ENCODE measurements at places on chromosomes 1 and 21. TPM values are rescaled to one million over a fixed set of nuclear protein-coding genes. Genes with fewer than 3 reads are reported as not detected.

Gene PCP4
- 0.77 TPM for total RNA-seq

GRCh38 chr1:96520579-96520947 lies 201.0 kb upstream of the PTBP2 start:
- no peaks in the 10 kb centered on the region for H3K27me3 ChIP-seq
- DNase-seq = no peak
- H3K4me1 ChIP-seq = peaks cover 14% of the 10 kb centered on the region
- no peak overlapping the region for H3K4me3 ChIP-seq
- H3K27ac ChIP-seq = peak overlapping the region; percentile 47
- no peaks in the 10 kb centered on the region for H3K36me3 ChIP-seq

DNA sequence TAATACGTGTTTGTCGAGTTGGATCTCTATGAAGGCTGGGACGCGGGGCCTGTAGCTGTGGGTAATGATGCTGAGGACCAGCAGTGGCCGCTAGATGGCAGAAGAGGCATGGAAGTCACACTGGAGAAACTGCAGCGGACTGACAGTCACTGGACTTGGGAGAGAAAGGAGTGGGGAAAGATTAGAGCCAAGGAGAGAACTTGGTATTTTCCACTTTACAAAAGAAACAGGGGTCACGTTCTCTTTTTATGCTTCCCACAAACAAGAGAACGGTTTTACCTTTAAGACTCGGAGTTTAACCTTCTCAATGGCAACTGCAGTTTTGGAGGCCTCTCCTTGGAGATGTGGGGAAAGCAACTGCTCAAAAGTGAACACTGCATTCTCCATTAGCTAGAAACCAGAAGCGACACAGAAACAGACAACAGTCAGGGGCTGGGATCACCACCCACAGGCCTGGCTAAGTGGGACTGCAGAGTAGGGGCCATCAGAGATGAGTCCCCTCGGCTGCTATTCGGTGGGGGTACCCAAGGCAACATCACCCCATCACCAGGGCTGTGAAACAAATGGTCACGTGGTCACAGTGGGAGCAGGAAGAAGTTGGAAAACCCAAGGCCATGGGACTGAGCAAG lies 51.1 kb upstream of the EDEM3 start:
- peak; percentile 83 for DNase-seq
- no peaks in the 10 kb centered on the region for H3K36me3 ChIP-seq
- H3K4me1 ChIP-seq = no peaks in the 10 kb centered on the region
- H3K4me3 ChIP-seq = no peak overlapping the region
- H3K27me3 ChIP-seq = no peaks in the 10 kb centered on the region

DNA sequence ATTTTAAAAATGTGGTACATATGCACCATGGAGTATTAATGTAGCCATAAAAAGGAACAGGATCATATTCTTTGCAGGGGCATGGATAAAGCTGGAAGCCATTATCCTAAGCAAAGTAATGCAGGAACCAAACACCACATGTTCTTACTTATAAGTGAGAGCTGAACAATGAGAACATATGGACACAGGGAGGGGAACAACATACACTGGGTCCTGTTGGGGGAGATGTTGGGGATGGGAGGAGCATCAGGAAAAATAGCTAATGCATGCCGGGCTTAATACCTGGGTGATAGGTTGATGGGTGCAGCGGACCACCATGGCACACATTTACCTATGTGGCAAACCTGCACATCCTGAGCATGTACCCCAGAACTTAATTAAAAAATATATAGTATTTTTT lies 352.5 kb upstream of the KAZN start:
- no peaks in the 10 kb centered on the region for H3K36me3 ChIP-seq
- H3K27ac ChIP-seq = no peak overlapping the region
- no peaks in the 10 kb centered on the region for H3K27me3 ChIP-seq
- no peak overlapping the region for H3K4me3 ChIP-seq

- peaks cover 42% of the 10 kb centered on the region for H3K36me3 ChIP-seq
- H3K27me3 ChIP-seq = no peaks in the 10 kb centered on the region
Observed at GRCh38 chr1:203722909-203723308, 42.1 kb upstream of the LAX1 start.

DNA sequence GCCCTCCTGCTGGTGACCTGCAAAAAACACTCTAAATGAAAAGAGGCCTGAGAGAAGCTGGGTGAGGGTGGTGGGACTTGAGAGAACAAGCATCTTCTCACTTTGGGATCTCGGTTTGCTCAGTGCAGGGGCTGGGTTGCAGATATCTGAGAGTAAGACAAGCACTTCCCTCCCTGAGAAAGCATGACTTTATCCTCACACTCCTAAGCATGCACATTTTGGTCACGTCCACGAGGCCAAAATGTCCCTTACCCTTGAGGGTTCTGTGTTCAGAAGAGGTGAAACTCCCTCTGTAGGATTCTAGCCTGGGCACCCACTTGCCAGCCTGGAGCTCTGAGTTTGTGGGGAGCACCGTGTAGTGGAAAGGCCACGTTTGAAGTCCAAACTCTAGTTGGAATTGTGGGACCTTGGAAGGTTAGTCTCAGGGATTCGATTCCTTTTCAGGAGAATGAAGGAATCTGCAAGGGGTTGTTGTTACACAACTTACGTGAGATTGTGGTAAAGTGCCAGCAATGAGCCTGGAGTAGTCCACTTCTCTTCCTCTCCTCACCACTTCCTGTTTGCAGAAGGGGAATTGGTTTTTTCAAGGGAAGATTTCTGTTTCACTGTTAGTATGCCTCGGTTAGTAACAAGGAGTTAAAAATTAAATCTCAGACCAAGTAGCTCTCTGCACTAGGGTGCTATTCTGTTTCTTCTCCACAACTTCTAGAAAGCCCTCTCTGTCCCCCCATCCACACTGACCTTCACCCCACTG lies 3.0 kb downstream of the FCAMR start:
- H3K4me1 ChIP-seq = no peaks in the 10 kb centered on the region
- DNase-seq = no peak
- no peak overlapping the region for H3K4me3 ChIP-seq
- H3K36me3 ChIP-seq = no peaks in the 10 kb centered on the region
- no peak overlapping the region for H3K27ac ChIP-seq

DNA sequence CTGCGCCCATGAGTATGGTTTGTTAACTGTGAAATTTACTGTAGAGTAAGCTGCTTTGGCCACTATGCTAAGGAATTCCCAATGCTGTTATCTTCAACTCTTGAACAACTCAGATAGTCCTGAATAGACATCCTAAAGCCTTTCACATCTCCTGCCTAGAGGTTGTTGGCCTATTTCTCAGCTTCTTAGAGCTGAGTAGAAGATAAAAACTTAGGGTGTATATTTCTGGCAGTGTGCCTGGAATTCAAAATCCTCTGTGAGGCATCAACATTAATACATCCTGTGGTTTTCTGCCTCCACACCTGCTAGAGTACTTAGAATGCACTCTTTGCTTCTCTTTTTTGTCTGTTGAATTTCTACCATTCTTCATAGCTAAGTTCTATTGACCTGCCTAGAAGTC lies 45.8 kb upstream of the RC3H1 start:
- H3K27me3 ChIP-seq = no peaks in the 10 kb centered on the region
- H3K4me3 ChIP-seq = no peak overlapping the region
- no peaks in the 10 kb centered on the region for H3K36me3 ChIP-seq
- H3K4me1 ChIP-seq = no peaks in the 10 kb centered on the region
- no peak for DNase-seq

DNA sequence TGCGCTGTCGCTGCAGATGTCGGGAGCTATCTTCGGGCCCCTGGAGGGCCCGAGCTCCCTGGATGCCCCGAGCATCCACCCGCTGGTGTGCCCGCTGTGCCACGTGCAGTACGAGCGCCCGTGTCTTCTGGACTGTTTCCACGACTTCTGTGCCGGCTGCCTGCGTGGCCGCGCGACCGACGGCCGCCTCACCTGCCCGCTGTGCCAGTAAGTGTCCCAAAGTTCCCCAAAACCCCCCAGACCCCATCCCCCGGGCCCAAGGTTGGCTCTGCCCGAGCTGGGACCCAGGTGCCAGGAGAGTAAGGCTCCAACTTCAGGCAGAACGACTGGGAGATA lies 569 bp downstream of the RNF207 start:
- H3K27ac ChIP-seq = no peak overlapping the region
- H3K4me1 ChIP-seq = no peaks in the 10 kb centered on the region
- H3K27me3 ChIP-seq = no peaks in the 10 kb centered on the region

Gene ALPL
- total RNA-seq = 84.8 TPM

DNA sequence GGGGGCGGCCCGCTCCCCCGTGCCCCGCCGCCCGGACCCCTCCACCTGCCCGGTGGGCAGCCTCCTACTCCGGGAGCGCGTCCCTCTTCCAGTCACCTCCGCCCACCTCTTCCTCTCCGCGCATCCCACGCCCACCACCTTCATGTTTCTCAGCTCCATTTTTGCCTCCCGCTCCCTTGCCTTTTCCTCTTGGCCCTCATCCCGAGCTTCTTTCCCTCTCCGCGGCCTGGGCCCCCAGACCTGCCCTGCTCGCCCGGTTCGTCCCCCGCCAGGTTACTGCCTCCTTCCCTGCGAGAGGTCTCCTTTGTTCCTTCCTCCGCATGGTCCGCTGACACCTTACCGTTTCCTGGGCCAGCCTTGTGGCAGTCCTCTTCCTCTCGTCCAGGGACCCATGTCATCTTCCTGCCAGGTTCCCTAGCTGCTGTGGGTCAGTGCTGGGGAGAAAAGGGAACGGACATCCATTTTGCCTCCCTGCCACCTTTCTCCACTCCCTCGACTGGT lies 563 bp downstream of the QSOX1 start:
- H3K27me3 ChIP-seq = no peaks in the 10 kb centered on the region
- DNase-seq = peak; percentile 42
- H3K4me3 ChIP-seq = peak overlapping the region; percentile 93

DNA sequence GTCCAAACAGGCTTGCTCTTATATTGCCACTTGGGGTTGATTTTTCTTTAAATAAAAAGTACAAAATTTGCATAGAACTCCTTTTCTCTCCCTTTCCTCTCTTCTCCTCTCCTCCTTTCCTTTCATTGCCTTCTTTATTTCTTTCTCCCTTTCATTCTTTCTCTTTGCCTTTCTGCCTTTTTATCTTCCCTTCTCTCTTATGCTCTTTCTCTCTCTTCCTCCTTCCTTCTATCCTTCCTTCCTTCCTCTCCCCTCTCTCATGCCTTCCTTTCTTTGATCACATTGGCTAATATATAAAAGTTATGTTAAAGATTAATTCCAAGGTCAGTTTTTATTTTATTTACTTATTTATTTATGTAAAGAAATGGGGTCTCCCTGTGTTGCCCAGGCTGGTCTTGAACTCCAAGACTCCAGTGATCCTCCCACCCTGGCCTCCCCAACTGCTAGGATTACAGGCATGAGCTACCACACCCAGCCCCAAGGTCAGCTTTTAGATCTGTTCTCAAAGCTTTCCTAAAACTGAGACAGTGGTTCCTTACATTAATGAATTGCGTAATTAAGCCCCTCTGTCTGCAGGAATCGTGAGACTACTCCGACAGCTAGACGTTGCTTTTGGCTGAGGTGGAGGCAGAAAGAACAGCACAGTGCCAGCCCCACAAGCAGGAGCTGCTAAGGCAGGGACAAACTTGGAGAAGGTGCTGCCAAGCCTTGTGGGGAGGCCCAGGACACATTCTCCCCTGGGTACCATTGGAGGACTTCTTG lies 361.9 kb downstream of the SIPA1L2 start:
- H3K27me3 ChIP-seq = no peaks in the 10 kb centered on the region
- no peaks in the 10 kb centered on the region for H3K36me3 ChIP-seq
- no peaks in the 10 kb centered on the region for H3K4me1 ChIP-seq
- no peak for DNase-seq

DNA sequence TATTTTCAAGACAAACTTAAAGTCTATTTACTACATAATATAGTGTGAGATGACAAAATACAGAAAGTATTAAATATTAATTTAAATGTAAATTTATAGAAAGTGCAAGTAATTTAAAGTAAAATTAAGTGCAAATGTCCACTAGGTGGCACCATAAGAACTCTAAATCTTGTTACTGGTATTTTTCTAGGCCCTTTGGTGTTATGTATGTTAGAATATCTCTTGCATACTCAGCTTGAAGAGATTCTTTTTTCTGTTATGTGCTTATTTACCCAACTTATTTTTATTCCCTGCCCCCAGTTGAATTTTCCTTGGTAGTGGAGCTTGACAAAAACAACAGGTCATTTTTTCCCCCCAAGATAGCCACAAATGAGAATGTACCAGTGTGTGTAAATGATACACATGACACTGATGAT lies 71.5 kb downstream of the RPS6KC1 start:
- no peaks in the 10 kb centered on the region for H3K4me1 ChIP-seq
- H3K4me3 ChIP-seq = no peak overlapping the region
- H3K27ac ChIP-seq = no peak overlapping the region
- no peaks in the 10 kb centered on the region for H3K27me3 ChIP-seq
- DNase-seq = no peak
- no peaks in the 10 kb centered on the region for H3K36me3 ChIP-seq

DNA sequence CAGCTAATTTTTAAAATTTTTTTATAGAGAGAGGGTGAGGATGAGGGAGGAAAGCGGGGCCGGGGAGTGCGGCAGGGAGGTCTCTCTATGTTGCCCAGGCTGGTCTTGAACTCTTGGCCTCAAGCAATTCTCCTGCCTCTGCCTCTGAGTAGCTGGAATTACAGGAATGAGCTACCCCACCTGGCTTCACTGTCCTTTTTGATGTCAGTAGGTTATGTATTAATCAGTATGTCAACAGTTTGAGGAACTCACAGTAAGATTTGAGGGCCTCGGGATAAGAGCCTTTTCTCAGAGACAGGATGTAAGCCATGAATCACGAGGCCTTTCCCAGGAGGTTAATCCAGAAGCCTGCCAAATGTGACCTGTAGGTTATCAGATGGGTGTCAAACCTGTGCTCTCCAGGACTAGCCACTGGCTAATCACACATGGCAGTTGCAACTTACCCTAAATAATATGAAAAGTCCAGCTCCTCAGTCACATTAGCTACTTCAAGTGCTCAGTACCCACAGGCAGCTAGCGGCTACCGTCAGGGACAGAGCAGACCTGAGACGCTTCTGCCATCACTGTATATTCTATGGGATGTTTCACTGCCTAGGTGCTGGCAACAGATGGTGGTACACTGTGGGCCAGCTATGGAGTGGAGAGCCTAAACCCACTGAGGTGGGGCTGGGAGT lies 33.1 kb downstream of the TRIM67 start:
- no peak for DNase-seq
- H3K4me1 ChIP-seq = no peaks in the 10 kb centered on the region
- no peak overlapping the region for H3K4me3 ChIP-seq
- H3K27me3 ChIP-seq = no peaks in the 10 kb centered on the region
- no peak overlapping the region for H3K27ac ChIP-seq
- 0 out of 2 replicates have a peak, but pooled peaks cover under 1% of the 10 kb centered on the region for H3K36me3 ChIP-seq

Gene C1orf87
- total RNA-seq = 0.33 TPM

DNA sequence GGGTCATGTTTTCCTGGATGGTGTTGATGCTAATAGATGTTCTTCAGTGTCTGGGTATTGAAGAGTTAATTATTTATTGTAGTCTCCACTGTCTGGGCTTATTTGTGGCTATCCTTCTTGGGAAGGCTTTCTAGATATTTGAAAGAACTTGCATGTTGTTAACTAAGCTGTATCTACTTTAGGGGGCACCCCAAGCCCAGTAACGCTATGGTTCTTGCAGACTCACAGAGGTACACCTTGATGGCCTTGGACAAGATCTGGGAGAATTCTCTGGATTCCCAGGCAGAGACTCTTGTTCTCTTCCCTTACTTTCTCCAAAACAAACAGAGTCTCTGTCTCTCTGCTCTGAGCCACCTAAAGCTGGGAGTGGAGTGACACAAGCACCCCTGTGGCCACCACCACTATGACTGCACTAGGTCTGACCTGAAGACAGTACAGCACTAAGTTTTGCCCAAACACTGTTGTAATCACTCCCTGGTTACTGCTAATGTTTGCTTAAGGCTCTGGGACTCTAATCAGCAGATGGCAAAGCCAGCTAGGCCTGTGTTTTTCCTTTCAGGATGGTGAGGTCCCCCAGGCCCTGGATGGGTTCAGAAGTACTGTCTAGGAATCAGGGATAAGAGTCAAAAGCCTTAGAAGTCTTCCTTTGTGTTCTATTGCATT lies 76.5 kb upstream of the C1orf21 start:
- no peaks in the 10 kb centered on the region for H3K27me3 ChIP-seq
- peaks cover 17% of the 10 kb centered on the region for H3K36me3 ChIP-seq
- H3K27ac ChIP-seq = no peak overlapping the region
- DNase-seq = no peak
- no peaks in the 10 kb centered on the region for H3K4me1 ChIP-seq
